ENCODE measurements at places on chromosomes 5 and 9.

- DNase-seq: no peak
Observed at GRCh38 chr5:40981420-40981819, 72.1 kb downstream of the C7 start.

DNA sequence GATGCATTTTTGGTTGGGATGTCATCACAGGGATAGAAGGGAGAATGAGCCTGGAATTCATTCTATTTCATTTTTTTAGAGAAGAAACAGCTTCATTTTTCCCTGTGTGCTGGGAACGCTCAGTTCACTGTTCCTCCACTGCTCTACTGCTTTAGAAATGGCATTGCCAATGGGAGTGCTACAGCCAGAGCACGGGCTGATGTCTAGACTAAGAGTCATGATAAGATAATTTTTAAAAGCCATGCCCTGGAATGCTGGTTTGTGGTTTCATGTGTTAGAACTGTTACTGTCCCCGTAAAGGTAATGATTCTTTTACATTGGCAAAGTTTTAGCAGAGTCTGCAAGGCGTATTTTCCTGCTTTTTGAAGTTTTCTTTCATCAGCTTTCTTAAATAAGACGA is 119.6 kb downstream of the SEMA6A start:
- DNase-seq: no peak

- no peak for DNase-seq
Observed at GRCh38 chr5:111069839-111070238, 1.7 kb upstream of the TSLP start.

GRCh38 chr5:180791611-180792213 is 10.9 kb downstream of the MGAT1 start:
- no peak for DNase-seq

GRCh38 chr5:78841767-78842166 is 143.3 kb downstream of the ARSB start:
- no peak for DNase-seq

GRCh38 chr5:172144931-172145869 is 42.8 kb downstream of the STK10 start:
- DNase-seq: no peak

DNA sequence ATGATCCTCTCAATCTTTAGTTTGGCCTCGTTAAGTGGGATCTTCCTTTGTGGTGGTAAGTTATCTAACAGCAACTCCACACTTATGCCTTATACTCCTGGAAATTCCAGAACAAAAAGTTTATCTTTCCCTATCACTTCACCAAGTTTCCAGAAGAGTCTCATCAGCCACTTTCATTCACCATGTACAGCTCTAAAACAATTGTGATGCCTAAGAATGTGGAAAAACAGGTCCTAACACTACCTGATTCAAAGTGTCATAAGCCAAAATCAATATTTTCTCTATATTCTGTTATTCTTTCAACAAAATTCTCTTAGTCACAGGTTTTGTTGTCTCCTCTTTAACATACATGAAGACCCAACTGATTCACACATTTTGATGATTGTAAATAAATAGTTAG is 342.4 kb upstream of the TYRP1 start:
- DNase-seq: no peak

GRCh38 chr5:109707531-109707930 is 17.8 kb downstream of the MAN2A1 start:
- no peak for DNase-seq

GRCh38 chr9:36163786-36164170 is 5.4 kb upstream of the CCIN start:
- no peak for DNase-seq

DNA sequence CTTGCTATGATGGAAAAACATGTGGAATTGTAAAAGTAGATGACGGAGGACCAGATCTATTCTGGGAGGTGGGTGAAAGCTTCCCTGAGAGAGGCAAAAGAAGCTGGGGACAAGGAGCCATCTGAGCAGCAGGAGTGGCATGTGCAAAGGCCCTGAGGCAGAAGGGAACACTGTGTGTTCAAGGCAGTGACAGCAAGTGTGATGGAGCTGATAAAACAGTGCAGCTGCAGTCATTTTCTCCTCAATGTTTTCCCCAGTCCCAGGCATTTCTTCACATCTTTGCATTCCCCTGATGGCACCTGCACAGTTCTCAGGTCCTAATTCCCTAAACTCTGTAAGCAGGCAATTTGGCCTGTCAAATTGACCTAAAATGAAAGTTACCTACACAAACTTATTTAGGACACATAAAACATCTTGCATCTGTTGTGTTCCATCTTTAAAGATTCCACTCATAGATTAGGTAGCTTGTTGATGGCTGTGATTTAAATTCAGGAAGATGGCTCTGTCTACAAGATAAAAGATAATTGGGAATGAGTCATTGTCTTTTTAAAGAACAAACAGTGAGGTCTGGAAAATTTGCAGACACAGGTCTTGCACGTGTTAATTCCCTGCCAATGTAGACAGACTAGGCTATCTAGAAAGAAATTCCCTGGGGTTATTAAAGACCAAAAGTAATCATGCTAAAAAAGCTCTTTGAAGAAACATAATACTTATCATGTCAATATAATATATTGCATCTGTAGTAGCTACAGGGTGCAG is 289.6 kb upstream of the SGCD start:
- DNase-seq: no peak

DNA sequence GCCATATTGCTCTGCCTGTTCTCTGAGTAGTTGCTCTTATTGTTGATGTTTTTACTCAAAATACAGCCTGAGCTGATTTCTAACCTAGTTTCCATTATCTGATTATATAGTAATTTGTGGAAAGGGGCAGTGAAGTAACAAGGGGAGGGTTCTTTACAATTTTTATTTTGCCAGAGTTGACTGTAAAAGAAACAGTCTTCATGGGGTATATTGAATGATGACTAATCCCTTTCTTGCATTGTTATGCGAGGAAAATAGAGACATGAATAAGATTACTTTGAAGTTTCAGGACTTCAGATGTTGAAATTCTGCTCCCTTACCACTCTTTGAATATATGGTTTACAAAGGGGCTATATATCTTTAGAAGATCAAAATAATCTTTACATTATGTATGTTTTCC is 9.1 kb upstream of the LRRC70 start:
- no peak for DNase-seq

GRCh38 chr9:135596211-135596610 is 34.7 kb downstream of the PAEP start:
- no peak for DNase-seq

GRCh38 chr5:56814361-56814962 is 887 bp upstream of the MAP3K1 start:
- DNase-seq: no peak

DNA sequence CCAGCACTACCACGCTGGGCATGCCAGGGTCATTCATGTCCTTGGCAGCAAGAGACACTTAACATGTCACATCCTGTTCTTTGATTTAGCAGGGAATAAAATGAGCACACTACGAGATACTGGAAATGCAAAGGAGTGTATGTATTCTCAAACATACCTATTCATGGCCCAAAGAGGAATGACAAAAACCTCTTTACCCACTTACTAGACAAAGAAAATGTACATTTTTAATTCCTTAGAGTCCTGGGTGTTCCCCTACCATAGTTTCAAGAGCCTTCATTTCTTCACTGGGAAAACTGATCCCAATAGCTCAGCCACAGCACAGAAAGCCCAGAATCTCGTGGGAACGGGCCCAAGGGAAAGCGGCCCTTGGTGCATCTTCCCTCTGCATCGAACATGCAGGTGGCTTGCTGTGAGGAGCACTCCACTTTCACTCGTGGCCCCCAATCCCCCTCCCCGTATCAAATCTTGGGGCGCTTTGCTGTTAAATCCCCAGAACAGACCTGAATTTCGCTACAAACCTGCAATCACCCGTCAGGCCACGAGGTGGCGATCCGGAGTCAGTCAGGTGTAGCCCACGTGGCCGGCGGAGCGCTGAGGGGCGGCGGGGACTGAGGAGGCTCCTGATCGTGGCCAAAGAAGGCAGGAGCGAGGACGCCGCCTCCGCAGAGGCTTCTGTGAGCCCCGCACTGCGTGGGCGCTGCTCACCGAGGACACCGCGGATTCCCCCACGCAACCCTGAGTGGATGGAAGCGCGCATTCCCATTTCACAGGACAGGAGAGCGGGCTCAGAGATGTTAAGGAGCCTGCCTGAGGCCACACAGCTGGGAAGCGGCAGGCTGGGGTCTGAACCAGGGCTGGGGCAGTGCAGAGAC is 91.4 kb downstream of the LMX1B start:
- peak; percentile 80 for DNase-seq

GRCh38 chr9:93451849-93452709 is 594 bp downstream of the FAM120A start:
- no peak for DNase-seq

DNA sequence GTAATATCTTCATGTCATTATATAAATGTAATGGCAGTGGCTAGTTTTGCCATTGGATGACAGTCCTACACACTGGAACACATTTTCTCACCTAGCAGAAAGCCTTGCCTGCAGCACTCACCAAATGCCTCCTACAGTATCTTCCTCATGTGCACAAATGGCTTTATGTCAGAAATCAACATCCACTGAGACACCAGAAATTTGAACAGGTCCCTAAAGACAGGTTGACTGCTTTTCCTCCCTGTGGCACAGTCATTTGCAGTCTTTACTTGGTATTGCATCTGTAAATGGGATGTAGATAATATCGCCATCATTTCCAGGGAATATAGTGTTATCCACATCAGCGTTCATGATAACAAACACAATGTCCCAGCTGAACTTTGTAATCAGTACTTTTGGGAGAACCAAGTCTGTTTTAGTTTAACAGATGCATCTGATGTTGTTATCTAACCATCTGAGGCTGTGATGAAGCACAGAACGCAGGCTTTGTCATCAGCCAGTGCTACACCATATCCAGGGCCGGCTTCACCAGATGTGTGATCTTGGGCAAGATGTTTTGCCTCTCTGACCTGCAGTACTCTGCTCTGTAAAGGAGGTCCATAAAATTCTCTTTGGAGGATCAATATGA is 83.9 kb upstream of the TAS2R1 start:
- no peak for DNase-seq

- DNase-seq: no peak
Observed at GRCh38 chr5:174386846-174387245, 337.5 kb upstream of the MSX2 start.

DNA sequence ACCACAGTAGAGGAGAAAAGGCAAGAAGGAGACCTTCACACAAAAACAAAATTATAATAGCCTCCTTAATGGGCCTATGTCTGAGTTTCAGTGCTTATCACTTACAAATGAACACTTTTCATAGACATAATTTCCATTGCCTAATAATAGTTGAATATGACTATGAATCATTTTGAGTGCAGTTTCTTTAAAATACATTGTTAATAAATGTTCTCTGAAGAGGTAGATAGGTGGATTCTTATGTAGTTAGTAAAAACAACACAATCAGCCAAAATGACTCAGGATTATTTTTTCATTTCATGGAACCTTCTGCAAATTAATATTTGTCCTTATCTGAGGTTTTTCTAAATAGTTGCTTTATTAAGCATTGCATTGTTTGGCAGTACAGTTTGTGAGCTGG is 45.6 kb downstream of the DAPK1 start:
- no peak for DNase-seq

DNA sequence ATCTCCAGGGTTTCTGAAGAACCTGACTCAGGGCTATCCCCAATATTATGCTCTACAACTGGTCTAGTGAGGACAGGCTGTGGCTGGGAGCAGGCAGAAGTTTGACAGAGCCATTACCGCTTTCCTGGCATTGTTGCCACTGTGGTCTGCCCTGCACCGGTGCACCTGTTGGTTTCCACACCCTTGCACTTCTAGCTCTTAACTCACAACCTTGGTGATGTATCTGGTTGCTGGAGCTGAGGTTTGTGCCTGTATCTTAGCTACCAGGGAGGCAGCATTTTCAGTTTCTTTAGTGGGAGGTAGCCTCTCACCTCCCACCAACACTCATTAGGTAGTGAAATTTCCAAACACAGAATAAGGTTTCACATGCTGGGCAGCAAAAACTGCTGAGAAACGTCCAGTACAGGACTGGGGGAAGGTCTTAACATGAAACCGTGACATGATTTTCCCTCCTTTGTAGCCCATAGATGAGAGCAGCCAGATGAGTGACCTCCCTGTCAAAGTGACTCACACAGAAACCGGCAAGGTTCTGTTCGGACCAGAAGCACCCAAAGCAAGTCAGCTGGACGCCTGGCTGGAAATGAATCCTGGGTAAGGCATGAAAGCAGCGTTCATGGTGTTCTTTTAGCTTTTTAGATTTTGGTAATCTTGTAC is 57.7 kb downstream of the SMARCA2 start:
- DNase-seq: no peak

GRCh38 chr5:135313405-135313804 is 85.6 kb downstream of the MACROH2A1 start:
- no peak for DNase-seq

GRCh38 chr9:8600914-8601680 is 801.5 kb upstream of the DMAC1 start:
- no peak for DNase-seq

- DNase-seq: no peak
Observed at GRCh38 chr9:123816817-123817472, 113.0 kb downstream of the DENND1A start.

DNA sequence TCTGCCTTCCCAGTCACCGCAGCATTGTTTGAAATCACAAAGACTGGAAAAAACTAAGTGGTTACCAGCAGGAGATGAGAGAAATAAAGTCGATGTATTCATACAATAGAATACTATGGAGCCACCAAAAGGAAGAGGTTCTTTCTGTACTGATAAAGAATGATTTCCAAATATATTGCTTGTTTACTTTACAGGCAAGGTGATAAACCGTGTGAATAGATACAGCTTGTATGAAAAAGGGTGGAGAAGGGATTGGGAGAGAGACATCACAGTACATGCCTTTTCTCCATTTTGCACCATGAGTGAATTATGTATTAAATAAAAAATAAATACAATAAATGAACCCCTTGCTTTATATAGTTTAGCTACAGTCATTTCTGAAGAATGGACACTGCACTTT is 91.7 kb downstream of the RFK start:
- no peak for DNase-seq

GRCh38 chr5:80874162-80874561 is 86.0 kb upstream of the RASGRF2 start:
- DNase-seq: no peak

DNA sequence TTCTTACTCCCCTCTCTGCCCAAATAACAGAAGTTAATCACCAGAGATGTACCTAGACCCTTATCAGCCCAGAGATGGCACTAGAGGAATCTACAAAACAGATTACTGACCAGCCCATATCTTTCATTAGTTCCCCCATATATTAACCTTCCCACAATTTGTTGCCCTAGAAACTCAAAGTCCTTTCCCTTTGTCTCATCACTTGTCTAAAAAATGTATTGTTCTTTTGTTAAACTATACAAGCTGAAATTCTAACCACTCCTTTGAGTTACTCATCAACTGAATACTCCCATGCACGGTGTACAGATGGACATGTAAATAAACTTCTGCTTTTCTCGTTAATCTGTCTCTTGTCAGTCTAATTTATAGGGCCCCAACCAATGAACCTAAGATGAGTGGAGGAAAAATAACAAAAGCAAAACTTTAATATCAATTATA is 130.9 kb downstream of the CCDC192 start:
- no peak for DNase-seq

DNA sequence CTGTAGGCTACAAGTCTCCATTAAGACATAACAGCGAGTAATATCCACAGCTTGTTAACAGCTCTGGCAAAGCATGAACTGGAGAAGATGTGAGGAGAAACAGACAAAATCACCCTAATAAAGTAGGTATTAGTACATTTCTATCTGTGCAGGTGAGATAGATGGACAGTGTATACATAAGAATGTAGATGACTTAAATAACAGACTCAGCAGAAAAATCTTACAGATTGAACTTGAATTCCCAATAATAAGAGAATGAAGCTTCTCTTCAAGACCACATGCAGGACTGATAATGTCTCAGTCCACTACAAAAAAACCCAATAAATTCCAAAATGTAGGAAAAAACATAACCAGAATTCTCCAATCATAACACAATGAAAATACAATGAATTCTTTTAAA is 153.0 kb downstream of the IRX2 start:
- DNase-seq: no peak
